ENCODE measurements at places on chromosomes 16 and 17.

GRCh38 chr16:9389543-9390207 lies 298.2 kb downstream of the HAPSTR1 start:
- DNase-seq = no peak

GRCh38 chr16:78097548-78097947 lies 1.9 kb upstream of the WWOX start:
- DNase-seq = no peak

DNA sequence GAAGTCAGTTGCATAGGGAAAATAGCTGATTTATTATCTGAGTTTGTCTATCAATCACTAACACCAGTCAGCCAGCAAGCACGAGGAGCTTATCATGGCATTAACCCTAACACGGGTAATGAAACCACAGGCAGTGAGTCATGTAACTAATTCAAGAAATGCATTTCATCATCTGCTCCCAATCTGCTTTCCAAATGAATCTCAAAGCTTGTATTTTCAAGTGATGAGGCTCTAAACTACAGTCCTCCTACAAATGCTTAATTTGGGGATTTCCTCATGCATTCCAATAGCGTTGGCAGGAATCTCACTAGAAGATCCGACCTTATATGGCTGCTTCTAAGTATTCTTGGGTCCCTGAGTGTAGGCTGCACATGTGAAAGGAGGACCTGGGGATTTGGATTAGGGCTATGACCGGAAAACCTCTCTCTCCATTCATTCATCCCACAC lies 118.4 kb upstream of the HSBP1 start:
- DNase-seq = peak; percentile 97

DNA sequence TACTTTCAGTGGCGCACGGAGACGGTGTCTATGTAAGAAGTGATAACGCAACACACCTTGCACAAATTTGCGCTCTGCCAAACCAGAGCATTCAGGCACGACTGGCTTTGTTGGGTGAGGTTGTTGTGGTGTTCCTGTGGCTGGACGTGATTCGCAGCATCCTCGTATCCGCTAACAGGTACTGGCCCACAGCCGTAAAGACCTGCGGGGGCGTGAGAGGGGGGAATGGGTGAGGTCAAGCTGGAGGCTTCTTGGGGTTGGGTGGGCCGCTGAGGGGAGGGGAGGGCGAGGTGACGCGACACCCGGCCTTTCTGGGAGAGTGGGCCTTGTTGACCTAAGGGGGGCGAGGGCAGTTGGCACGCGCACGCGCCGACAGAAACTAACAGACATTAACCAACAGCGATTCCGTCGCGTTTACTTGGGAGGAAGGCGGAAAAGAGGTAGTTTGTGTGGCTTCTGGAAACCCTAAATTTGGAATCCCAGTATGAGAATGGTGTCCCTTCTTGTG lies 510.9 kb downstream of the KCNJ18 start:
- no peak for DNase-seq

DNA sequence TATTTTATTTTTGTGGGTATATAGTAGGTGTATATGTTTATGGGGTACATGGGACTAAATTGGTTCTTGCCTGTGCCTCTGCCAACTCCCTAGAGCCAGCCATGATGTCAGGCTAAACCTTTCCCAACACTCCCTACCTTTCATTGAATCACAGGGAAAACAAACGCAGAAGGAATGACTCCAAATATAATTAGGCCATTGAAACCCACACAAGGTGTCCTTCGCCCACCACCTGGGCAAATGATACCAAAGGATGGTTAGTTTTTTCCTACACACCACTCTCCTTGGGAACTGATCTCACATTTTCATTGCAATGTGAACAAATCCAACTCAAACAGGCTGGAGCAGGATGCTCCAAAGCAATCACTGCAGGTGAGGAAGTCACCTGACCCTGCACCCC lies 27.5 kb downstream of the WSB1 start:
- DNase-seq = no peak

GRCh38 chr17:78563189-78564145 lies 13.7 kb downstream of the DNAH17 start:
- DNase-seq = no peak

DNA sequence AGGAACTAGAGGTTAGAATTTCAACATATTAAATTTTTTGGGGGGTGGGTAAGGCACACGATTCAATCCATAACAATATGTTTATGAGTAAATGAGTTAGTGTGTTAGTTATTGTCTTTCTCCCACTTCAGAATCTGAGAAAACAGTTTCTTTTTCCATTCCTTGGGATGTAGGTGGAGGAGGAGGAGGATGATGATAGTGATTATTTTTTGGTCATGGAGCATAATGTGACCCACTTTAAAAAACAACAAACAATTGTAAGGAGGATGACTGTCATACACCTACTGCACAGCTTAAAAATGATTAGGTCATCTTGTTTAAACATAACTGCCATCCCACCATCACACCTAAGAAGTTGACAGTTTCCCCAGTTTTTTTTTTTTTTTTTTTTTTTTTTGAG lies 148.7 kb downstream of the CDRT15L2 start:
- DNase-seq = no peak

GRCh38 chr16:14560523-14560922 lies 69.5 kb downstream of the PARN start:
- DNase-seq = no peak

DNA sequence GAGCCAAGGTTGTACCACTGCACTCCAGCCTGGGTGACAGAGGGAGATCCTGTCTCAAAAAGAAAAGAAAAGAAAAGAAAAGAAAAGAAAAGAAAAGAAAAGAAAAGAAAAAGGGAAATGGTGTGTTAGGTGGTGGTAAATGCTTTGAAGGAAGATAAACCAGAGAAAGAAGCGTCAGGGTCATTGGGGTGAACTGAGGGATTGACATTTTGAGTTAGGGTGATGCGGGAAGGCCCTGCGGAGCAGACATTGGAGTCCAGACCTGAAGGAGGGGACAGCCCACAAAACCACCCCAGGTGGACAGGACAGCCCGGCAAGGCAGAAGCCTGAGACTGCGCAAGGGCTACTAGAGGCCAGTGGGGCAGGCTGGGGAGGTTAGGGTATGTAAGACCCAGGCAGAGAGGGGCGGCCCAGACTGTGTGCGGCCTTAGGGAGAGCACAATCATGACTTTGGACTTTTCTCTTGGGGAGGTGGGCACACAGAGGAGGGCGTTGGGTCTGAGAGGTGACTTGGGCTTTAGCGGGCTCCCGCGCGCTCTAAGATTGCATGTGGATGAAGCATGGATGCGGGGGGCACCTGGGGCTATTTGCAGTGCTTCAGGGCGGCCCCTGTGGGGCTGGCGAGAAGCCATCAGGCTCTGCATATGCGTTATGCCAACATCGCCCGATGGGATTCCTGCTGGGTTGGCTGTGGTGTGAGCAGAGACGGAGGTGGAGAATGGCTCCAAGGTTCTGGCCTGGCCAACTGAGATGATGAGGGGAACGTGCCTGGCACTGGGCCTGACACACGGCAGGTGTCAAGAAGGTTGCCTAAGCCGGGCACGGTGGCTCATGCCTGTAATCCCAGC lies 3.3 kb upstream of the GAA start:
- no peak for DNase-seq

- peak; percentile 38 for DNase-seq
Measured at GRCh38 chr17:49624896-49625295, 49.2 kb downstream of the NXPH3 start.

GRCh38 chr17:65664266-65664665 lies 102.8 kb upstream of the AXIN2 start:
- peak; percentile 54 for DNase-seq

DNA sequence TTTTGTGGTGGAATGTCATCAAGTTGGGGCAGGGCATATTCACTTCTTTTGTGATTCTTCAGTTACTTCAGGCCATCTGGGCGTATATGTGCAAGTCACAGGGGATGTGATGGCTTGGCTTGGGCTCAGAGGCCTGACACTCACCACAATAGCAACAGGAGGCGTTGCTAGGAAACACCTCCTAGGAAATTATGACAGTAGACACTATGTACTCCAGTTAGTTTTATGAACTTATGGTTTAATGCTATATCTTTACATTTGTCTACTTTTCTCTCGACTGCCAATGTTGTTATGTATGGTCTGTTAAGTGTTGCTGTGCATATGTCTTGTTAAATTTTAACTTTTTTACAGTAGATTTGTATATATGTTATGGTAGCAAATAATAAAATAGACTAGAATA lies 788.7 kb upstream of the GOT2 start:
- DNase-seq = no peak

GRCh38 chr17:40563220-40564052 lies 1.8 kb downstream of the CCR7 start:
- DNase-seq = no peak

DNA sequence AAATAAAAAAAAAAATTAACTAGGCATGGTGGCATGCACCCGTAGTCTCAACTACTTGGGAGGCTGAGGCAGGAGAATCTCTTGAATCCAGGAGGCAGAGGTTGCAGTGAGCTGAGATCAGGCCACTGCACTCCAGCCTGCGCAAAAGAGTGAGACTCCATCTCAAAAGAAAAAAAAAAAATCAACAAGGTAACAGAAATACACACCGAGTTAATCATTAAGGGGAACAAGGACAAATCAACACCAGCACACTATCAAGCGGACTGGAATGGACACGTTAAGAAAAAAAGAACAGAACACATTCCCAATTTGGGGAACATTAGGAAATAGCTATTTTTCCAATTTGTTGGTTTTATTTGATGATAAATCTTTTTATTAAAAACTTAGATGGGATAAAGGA lies 28.4 kb upstream of the GLG1 start:
- DNase-seq = no peak

DNA sequence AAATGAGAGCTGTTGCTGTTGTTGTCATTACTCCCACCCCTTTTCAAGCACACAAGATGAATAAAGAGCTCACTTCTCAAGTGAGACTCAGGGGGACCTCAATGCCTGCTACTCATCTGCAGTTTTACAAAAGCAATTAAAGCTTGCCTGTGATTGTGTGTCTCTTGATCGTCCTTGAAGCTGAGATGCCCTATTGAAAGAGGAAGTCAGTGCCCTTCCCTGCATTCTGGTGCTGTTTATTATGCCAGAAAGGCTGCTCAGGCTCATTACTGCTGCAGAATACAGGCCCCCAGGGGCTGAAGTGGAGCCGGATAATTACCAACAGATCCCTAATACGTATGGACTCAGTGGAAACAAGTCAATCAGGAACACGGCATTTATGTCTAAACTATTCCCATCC lies 147.2 kb downstream of the HS3ST2 start:
- DNase-seq = no peak

GRCh38 chr17:9192010-9192409 lies 170.7 kb downstream of the NTN1 start:
- peak; percentile 23 for DNase-seq

GRCh38 chr16:85492295-85492864 lies 120.7 kb upstream of the GSE1 start:
- DNase-seq = peak; percentile 42

DNA sequence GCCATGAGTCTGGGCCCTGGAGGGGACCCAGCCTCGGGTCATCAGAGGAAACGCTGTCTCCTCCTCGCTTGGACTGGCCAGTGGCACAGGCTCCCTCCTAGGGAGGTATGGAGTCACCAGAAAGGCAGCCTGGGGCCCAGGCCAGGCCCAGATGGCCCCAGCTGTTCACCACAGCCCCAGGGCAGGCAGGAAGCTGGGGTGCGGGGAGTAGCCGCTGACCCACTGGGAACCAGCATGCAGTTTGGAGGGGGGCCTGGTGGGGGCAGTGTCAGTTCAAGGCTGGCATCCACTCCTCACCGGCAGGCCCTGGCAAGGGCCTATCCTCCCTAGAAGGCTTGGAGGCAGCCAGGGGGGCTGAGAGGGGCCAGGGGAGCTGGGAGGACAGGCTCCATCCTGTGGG lies 48.8 kb downstream of the SDK2 start:
- DNase-seq = no peak

GRCh38 chr16:74064120-74064735 lies 232.4 kb upstream of the PSMD7 start:
- DNase-seq = no peak

DNA sequence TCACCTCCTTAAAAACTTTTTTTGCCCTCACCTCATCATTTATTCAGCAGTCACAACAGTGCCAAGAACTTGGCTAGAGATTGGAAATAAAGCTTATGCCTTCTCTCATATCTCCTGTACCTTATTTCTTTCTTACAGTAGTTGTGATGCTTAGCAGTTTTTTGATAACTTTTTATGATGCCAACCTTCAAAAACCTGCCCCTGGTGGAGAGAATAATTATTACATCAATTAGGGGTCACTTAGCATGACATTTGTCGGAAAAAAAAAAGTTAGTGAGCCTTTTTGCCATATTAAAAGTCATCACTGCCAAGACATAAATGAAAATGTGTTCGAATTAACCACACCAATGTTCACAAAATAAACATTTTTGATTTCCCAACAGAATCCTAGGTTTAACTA lies 296.6 kb downstream of the WWOX start:
- DNase-seq = no peak

- no peak for DNase-seq
Measured at GRCh38 chr17:61389670-61390478, 9.8 kb upstream of the TBX2 start.

- no peak for DNase-seq
Measured at GRCh38 chr17:28367641-28368305, 2.3 kb downstream of the VTN start.

DNA sequence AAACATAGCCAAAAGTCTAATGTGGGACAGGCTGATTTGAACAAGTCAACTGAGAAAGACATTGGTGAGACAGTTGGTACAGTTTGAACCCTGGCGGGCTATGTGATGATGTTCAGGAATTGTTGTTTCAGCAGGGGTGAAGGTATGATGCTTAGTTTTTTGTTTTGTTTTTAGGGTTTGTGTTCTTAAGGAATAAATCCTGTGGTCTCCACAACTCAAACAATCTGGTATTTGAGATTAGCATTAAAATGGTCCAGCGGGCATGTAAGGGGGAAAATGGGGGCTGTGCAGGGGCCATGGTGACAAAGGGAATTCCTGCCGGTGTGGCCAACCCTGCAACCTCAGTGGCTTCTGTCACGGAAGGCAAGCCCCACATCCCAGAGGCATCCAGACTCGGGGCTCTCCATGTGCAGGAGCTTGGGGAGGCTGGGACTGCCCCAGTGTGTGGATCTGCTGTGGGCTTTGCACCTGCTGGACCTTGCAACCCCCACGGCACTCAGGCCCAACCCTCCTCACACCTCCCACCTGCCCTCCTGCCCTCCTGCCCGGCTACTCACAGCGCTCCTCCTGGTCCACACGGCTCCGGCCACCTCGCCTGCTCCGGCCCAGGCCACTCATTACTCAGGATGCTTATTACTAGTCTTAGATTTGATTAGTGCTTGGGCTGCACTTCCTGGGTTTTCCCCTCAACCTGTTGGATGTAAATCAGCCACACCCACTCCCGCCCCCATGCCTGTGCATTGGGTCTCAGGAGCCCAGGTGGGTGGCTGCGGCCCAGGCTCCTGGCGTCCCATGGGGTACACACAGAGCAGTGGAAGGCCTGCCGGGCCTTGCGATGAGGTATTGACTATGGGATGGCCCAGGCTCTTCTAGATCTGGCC lies at the start of gene TNFRSF13B:
TSS of gene TNFRSF13B (minus strand) at position 661 of the 881 bp plus-strand sequence. CDS start at position 618, 43 bp downstream.
- DNase-seq = no peak

- DNase-seq = no peak
Measured at GRCh38 chr16:88577166-88577565, 7.0 kb downstream of the ZC3H18 start.

- DNase-seq = no peak
Measured at GRCh38 chr17:37284191-37284590, 91.6 kb upstream of the C17orf78 start.

GRCh38 chr16:11407047-11407982 lies 62.1 kb downstream of the RMI2 start:
- peak; percentile 68 for DNase-seq

- DNase-seq = no peak
Measured at GRCh38 chr16:25060920-25061319, 45.8 kb upstream of the ARHGAP17 start.
